ENCODE measurements at places on chromosomes 11 and 22.

GRCh38 chr11:60847281-60847680 is 5.4 kb downstream of the CCDC86 start:
- no peak for DNase-seq

- DNase-seq = no peak
These were observed 56.6 kb downstream of the BID start for GRCh38 chr22:17717708-17718107.

GRCh38 chr11:65121447-65121864 is 478 bp downstream of the FAU start:
- DNase-seq = peak; percentile 49

GRCh38 chr11:73333640-73334383 is 25.7 kb downstream of the ARHGEF17 start:
- DNase-seq = no peak

DNA sequence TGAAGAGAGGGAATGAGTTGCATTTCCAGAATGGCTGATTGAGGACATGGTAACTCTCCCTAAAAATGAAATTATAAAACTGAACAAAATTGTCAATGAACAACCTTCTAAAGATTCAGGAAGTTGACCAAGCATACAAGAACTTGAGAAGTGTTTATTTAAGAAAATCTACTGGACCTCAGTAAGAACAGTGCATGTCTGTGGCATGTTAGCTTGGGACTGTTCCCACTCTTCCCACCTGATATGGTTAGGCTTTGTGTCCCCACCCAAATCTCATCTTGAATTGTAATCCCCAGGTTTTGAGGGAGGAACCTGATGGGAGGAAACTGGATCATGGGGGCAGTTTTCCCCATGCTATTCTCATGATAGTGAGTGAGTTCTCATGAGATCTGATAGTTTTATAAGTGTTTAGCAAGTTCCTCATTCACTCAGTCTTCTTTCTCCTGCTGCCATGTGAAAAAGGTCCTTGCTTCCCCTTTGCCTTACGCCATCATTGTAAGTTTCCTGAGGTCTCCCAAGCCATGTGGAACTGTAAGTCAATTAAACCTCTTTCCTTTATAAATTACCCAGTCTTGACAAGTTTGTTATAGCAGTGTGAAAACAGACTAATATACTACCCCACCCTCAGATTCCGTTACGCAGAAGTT is 15.4 kb downstream of the MS4A13 start:
- no peak for DNase-seq
